ENCODE measurements at places on chromosomes 4 and X.

DNA sequence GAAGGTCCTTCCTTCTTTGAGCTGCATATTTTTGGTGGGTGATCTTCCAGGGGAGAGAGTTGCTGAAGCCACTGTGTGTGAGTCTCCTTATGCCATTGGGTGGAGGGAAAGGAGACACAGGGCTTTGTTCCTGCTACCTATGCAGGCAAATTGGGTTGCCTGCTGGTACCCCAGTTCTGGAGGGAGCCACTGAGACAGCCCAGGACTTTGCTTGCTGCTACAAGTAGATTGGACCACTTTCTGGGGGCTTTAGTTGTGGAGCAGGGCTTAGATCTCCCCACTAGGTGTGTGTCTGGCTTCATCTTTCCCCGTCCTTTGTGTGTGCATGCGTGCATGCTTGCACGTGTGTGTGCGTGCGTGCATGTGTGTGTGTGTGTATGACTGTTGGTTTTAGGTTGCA, 10.0 kb downstream of the CITED1 start:
- no peak for DNase-seq
- H3K27me3 ChIP-seq = no peaks in the 10 kb centered on the region
- no peak overlapping the region for H3K27ac ChIP-seq
- H3K4me1 ChIP-seq = no peaks in the 10 kb centered on the region
- no peaks in the 10 kb centered on the region for H3K36me3 ChIP-seq

- no peak overlapping the region for H3K4me3 ChIP-seq
- no peak for DNase-seq
- H3K4me1 ChIP-seq = no peaks in the 10 kb centered on the region
- no peaks in the 10 kb centered on the region for H3K27me3 ChIP-seq
These were observed 9.6 kb downstream of the AMER1 start for GRCh38 chrX:64195862-64196261.

- no peak overlapping the region for H3K27ac ChIP-seq
- H3K4me3 ChIP-seq = no peak overlapping the region
- no peaks in the 10 kb centered on the region for H3K27me3 ChIP-seq
These were observed 37.1 kb upstream of the SETD7 start for GRCh38 chr4:139593091-139593564.

GRCh38 chrX:132394591-132394990, 94.2 kb downstream of the MBNL3 start:
- H3K36me3 ChIP-seq = no peaks in the 10 kb centered on the region
- no peaks in the 10 kb centered on the region for H3K4me1 ChIP-seq
- no peaks in the 10 kb centered on the region for H3K27me3 ChIP-seq
- no peak overlapping the region for H3K4me3 ChIP-seq
- no peak overlapping the region for H3K27ac ChIP-seq
- no peak for DNase-seq

DNA sequence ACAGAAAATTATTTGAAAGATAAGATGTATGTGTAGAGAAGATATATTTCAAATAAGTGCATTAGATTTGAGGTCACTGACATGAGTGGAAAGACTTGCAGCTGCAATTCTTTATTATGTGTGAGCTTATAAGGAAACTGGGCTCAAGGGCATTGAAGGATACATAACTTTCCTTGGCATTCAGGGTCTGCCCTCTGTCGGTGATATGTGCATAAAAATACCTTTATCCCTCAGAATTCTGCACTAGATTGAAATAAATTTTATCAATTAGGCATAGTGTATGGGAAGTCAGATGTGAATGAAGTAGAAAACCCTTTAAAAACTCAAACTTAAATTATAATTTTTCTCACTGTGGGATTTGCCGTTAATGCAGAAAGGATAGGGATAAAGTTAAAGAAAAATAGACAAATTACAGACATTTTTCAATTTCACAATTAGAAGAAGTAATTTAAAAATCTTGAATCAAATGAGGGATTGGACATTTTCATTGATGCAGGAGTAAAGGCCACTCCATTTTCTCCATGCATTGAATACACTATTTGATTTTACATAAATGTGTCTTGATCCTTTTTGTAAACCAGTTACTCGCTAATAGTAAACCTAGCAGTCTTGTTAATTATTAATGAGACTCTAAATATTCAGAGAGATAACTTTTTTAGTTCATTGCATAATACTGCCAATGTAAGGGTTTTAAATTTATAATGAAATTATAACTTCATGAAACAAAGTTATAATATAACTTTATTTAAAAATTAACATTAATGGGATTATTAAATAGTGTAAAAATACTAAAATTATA, 21.0 kb upstream of the ETNPPL start:
- DNase-seq = no peak
- no peaks in the 10 kb centered on the region for H3K4me1 ChIP-seq
- no peak overlapping the region for H3K27ac ChIP-seq

DNA sequence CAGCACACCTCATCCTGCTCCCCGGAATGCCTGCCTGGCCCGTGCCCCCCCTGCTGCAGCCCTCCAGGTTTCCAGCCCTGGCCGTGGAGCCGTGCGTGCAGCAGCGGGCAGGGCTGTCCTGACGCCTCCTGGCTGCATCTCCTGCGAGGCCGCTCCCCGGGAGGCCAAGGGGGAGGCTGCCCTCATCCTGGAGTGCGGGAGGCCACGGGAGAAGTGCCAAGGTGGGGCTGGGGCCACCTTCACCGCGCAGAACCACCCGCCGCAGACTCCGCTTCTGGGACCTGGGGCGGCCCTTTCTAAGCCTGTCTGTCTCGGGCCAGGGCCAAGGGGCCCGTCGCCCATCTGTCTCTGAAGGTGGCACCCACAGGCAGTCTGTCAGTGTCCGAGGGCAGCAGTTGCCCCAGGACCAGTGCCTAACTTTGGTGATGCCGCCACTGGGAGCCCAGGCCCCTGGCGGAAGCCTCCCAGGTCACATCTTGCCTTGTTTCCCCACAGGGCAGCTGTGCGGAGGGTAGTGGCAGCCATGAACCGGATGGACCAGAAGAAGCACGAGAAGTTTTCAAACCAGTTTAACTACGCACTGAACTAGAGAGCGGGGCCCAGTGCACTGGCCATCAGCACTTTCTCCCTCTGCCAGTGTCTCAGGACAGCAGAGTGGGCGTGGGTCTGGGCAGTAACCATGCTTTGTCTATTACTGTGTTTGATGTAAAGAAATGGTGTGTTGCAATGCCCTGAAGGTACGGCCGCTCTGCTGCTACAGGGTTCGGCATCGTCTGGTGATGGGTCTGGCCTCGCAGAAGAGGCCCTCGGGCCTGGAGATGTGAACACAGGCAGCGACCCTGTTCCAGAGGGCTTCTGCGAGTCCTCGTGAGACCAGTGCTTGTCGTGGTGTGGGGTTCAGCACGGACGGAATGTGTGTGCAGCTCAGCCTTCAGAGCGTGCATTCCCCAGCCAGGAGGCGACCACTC, 20.6 kb downstream of the NKX1-1 start:
- peaks cover 25% of the 10 kb centered on the region for H3K36me3 ChIP-seq
- no peak overlapping the region for H3K27ac ChIP-seq
- H3K4me1 ChIP-seq = no peaks in the 10 kb centered on the region
- no peak overlapping the region for H3K4me3 ChIP-seq

- no peaks in the 10 kb centered on the region for H3K36me3 ChIP-seq
- H3K27me3 ChIP-seq = no peaks in the 10 kb centered on the region
- H3K4me1 ChIP-seq = no peaks in the 10 kb centered on the region
- no peak overlapping the region for H3K27ac ChIP-seq
- no peak overlapping the region for H3K4me3 ChIP-seq
- no peak for DNase-seq
These were observed 134.3 kb upstream of the RPL34 start for GRCh38 chr4:108486046-108486445.

DNA sequence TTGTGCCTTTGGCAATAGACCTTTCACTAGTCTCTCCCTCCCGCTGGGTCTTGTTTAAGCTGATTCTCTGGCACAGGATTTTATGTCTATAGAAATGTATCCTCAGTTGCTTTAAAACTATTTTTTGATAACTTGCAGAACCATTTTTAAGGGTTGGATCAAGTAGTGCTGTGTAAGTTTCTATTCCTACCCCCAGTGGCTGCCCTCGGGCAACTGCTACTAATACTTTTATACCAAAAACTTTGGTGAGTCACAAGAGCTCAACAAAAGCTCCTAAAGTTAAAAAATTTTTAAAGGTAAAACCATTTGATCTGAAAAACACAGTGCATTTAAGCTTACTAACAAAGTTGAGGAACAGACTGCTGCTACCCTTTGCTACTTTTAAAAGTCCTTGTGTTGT, 1460.6 kb upstream of the PCDH7 start:
- no peak overlapping the region for H3K4me3 ChIP-seq
- no peaks in the 10 kb centered on the region for H3K4me1 ChIP-seq
- H3K27me3 ChIP-seq = no peaks in the 10 kb centered on the region
- H3K36me3 ChIP-seq = no peaks in the 10 kb centered on the region
- H3K27ac ChIP-seq = no peak overlapping the region

DNA sequence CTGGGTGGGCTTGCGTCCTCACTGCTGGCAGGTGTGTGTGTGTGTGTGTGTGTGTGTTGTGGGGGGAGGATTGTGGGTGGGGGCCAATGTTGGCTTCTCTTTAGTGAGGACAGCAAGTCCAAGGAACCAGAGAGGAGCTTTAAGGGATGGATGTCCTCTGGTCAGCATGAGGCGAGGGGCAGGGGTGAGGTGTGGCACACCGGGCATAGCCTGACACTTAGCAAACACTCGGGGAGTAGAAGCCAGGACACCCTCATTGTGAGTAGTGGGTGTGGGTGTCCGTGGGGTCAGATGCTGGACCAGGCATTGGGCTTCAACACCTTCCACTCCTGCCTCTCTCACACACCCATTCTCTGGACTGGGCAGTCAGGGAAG, 2.8 kb downstream of the SORCS2 start:
- DNase-seq = no peak
- peaks cover 5% of the 10 kb centered on the region for H3K4me1 ChIP-seq
- no peak overlapping the region for H3K27ac ChIP-seq
- H3K4me3 ChIP-seq = peak overlapping the region; percentile 32
- peaks cover 20% of the 10 kb centered on the region for H3K27me3 ChIP-seq

DNA sequence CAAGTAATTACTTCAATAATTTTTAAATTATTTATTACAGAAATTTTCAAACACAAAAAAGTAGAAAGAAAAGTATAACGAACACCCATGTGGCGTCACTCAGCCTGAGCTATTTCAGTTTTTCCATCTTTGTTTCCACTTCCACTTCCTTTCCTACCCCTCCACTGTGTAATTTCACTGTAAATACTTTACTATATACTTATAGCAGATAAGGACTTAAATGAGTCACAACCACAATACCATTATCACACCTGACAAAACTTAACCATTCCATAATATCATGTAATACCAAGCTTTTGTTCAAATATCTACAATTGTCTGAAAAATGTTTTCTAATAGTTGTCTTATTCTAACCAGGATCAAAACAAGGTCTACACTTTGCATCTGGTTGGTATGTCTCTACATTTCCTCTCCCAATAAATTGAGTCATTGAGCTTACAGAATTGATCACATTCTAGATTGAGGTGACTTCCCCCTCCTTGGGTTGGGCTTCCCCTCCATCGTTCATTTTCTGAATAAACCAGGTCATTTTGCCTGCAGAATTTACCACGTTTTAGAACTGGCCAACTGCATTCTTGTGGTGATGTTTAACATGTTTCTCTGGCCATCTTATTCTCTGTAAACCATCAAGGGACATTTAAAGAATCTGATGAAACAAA, 48.7 kb downstream of the ATP10D start:
- peaks cover 12% of the 10 kb centered on the region for H3K36me3 ChIP-seq
- H3K27ac ChIP-seq = no peak overlapping the region
- H3K27me3 ChIP-seq = no peaks in the 10 kb centered on the region
- H3K4me3 ChIP-seq = no peak overlapping the region

All from trophoblast cell (in vitro differentiated cells and primary cell).